ENCODE measurements at places on chromosomes 2 and 18. TPM values are rescaled to one million over a fixed set of nuclear protein-coding genes. Genes with fewer than 3 reads are reported as not detected.

ACMSD gene
- total RNA-seq, result not detected

CRACDL gene
- 3.9 TPM for total RNA-seq

GLB1L gene
- total RNA-seq, result 1.8 TPM

MROH2A gene
- not detected for total RNA-seq

ZRANB3 gene
- total RNA-seq, result 3.1 TPM

DNAJC5G gene
- total RNA-seq, result 1.9 TPM

MOCOS gene
- total RNA-seq, result 0.38 TPM

METTL8 gene
- 12.0 TPM for total RNA-seq

MBD2 gene
- total RNA-seq, result 45.1 TPM

All from Right ventricle myocardium inferior (tissue), 1 donor.